Substantia nigra (tissue), 51 donors: ENCODE measurements at places on chromosomes 7 and 10.

DNA sequence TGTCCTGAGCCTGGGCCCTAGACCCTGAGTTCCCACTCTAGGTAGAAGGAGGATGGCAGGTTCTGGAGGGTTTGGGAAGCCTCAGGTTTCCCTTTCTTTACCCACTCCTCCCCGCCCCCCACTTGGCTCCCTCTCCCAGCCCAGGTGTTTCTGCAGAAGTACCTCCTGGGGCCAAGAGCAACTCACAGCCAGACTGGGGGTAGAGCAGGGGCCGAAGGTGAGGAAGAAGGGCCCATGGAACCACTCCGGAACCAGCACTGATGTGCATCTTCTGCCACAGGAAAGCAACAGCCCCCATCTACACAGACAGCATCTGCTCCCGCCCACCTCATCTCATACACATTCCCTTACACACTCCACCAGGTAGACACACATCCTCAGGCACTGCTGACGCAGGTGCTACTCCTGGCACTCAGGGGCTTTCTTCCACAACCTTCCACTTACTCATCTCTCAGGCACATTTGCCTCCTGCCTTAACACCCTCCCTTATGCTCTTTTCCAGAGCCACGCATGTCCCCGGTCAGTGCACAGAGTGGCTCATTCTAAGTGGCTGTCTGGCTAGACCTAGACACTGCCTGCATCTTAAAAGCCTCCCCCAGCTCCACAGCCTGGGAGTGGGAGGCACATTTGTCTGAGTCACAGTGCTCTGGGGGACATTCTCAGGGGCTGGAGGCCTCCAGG, 1.8 kb downstream of the EPHB6 start:
- DNase-seq, result no peak

DNA sequence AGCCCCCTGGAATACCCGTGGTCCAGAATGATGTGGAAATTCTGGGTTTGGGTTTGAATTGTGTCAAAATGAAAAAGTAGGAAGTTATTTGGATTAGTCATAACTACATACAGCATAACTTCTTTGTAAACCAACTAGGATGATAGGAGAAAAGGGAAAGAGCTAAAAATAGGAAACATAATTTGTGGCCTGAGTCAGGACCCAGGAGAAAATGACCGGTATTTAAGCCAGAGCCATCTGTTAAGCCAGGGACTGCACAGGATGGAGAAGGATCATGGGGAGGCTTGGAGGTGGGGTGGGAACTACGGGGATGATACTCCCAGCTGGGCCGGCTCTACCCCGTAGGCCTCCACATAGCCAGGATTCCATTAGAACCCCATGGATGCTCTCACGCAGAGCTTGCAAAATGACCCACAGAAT, 98.6 kb downstream of the MYOF start:
- DNase-seq, result no peak

- DNase-seq, result no peak
These were observed 2.3 kb upstream of the JAKMIP3 start for GRCh38 chr10:132063432-132063831.

- no peak for DNase-seq
These were observed 134.1 kb downstream of the FZD1 start for GRCh38 chr7:91398341-91398740.

GRCh38 chr10:80617807-80618206, 80.1 kb downstream of the SH2D4B start:
- DNase-seq, result no peak

GRCh38 chr10:123842692-123843385, 48.8 kb downstream of the CPXM2 start:
- DNase-seq, result no peak

DNA sequence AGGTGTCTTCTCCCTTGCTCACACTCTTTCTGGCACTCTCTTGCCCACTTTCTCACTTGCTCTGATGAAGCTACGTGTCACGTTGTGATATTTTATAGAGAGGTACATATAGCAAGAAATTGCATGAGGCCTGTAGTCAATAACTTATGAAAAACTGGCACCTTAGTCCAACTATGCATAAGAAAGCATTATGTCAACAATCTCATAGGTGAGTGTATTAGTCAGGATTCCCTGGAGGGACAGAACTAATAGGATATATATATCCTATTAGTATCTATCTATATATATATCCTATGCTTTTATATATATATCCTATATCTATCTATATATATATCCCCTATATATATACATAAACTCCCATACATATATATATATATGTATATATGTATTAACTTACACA, 18.8 kb upstream of the MDFIC start:
- DNase-seq, result no peak

GRCh38 chr7:2326951-2327350, 12.7 kb upstream of the SNX8 start:
- DNase-seq, result no peak

DNA sequence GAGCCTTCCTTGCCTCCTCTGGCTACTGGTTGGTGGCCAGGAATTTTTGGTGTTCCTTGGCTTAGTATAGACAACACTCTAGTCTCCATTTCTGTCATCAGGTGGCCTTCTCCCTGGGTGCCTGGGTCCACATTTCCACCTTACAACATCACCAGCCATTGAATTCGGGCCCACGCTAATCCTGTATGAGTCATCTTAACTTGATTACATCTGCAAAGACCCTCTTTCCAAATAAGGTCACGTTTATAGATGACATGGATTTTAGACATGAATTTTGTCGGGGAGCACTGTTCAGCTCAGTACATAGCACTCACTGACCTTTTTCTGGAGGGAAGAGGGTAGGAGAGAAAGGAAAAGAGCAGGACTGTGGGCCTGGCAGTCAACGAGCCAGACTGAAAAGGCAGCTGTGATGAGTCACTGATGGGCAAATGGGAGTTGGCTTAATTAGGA, 39.4 kb downstream of the MMRN2 start:
- no peak for DNase-seq

- no peak for DNase-seq
These were observed 35.6 kb upstream of the CNPY1 start for GRCh38 chr7:155581954-155582353.

- DNase-seq, result no peak
These were observed 75.3 kb downstream of the JMJD1C start for GRCh38 chr10:63390521-63390920.

GRCh38 chr7:55149001-55149400, 130.2 kb downstream of the EGFR start:
- no peak for DNase-seq

GRCh38 chr7:57769958-57770357, 320.0 kb downstream of the ZNF716 start:
- DNase-seq, result no peak

DNA sequence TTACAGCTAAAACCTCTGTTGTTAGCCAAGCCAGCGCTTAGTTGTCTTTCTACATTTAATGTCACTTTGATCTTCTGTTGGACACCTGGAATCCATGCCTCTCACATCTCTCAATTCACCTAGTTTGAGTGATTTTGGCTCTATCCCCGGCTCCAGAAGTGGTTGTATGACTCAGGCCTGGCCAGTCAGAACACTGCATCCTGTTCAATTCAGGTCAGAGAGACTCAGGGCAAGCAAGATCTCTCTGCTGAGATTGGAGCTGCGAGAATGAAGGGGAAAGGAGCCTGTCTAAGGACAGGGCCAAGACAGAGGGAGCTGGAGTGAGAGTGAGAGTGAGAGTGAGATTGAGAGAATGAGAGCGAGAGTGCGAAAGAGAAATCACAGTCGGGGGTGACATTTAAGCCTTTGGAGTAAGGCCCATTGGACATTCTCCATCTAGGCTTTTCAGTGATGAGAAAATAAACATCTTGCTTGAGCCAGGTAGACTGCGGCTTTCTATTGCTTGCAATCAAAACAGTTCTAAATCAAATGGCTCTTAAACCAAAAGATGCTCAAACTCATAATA, 83.3 kb upstream of the DYNC1I1 start:
- no peak for DNase-seq

GRCh38 chr10:59366290-59366689, 3.9 kb upstream of the FAM13C start:
- no peak for DNase-seq

DNA sequence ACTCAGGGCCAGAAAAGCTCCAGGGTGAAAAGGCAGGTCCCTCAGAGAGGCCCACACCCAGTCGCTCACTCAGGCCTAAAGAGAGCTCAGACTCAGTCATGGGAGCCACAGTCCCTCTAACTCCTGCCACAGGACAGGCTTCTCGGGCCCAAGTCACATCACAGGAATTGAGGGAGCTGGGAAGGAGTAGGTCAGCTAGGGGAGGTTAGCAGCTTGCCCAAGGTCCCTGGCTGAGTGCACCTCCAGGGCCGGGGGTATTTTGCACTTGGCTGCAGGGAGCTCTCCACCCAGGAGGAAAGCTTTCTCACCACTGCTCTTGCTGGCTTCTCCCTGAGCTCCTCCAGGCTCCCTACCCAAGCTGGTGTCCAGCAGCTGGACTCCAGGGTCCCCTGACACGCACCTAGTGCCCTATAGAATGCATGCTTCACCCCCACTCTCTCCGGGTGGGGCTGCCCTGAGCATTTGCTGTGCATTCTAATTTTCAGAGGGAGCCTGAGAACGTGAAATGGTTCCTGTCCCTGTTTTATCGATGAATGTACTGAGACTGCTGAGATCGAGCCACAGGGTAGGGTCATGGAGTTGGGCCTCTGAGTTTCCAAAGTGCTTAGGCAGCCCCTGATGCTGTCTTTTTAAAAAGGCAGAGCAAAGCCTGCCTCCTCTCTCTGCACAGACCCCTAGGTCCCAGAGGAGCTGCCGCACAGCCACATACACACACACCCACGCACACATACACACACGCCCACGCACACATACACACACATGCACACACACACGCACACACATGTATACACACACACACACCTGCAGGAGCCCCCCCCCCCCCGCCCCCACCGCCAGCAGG, 37.9 kb upstream of the RET start:
- DNase-seq, result no peak

- no peak for DNase-seq
These were observed 84.8 kb upstream of the GSDME start for GRCh38 chr7:24842029-24842428.

DNA sequence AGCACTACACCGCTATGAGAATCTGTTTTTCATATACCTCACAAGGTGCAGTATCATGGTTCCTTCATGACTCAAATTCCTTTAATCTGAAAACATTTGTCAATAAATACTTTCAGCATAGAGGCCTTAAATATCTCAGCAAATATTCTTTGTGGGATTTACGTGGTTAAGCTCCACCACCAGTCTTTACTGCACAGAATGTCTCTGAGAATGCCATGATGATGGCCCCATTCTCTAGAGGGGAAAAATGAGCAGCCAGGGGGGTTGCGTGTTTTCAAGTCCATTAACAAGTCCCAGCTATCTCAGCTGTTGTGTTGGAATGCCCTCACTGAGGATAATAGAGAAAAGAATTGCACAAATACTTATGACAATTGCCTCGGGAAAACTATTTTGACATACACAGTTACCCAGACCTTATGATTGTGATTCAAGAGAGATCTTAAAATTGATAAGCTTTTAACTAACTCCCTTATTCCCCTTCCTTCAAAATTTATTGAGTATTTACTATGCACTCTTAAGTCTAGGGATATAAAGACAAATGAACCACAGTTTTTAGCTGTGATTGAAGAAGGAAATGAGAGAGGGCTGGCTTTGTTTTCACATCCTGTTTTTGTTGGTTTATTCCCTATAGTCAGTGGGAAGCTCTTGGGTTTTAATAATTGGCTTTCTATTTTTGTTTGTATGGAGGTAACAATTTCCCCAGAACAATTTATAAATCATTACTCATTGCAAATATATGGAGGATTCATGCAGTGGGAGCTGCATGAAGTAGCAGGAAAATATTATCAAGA, 176.5 kb upstream of the VWC2 start:
- no peak for DNase-seq

- DNase-seq, result no peak
These were observed 10.9 kb downstream of the NPFFR1 start for GRCh38 chr10:70272925-70273316.

DNA sequence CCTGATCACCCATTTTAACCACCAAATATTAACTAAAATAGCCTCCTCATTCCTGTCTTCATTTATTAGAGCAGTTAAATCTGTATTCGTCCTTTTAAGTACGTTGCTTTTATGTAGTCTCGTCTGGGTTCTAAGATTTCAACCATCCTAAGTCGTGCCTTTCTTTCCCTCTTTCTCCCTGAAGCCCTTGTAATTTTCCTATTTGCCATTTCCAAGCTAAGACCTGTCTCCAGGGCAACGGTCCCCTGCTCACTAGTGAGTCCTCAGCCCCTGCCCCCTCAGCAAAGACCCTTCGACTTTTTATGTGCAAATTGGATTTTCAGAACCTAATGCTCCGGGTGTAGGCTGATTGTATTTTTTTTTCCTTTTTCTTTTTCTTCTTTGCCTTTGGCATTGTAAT, 16.1 kb upstream of the MEST start:
- no peak for DNase-seq

DNA sequence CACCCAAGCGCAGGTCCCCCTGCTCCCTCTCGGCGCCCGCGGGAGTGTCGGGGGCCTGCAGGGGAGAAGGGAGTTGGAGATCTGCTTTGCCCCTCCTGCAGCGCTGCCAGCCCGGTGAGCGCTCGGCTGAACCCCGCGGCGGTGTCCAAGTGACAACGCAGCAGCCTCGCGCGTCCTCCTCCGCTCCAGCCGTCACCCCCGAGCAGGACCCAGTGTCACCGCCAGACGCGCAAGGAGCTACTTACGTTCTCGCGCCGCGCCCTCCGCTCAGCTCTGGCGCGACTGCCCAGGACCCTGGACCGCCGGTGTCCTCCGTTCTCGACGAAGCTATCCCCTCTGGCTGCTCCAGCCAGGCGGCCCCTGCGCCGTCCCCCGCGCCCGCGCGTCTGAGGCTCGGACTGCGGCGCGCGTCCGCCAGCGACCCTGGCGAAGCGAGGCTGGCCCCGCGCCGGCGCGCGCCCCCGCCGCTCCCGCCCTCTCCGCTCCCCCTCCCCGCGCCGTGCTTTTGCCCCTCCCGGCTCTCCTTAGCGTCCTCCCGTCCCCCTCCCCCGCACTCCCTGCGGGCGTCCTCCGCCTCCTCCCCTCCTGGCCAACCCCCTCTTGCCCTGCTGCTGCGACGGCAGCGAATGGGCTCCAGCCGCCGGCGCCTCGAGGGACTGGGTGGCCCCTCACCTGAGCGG, at the start of gene NRCAM:
TSS of gene NRCAM (minus strand) at position 439 of the 680 bp plus-strand sequence. CDS start 216,372 bp downstream, outside the sequence.
- DNase-seq, result peak; percentile 86

- DNase-seq, result no peak
These were observed 656.6 kb downstream of the INHBA start for GRCh38 chr7:41046221-41046761.

- no peak for DNase-seq
These were observed 31.5 kb downstream of the CHCHD3 start for GRCh38 chr7:133050200-133050995.

- no peak for DNase-seq
These were observed 6.6 kb upstream of the CALML3 start for GRCh38 chr10:5518143-5518542.
